CD4-positive, alpha-beta T cell (primary cell): ENCODE measurements at places on chromosomes 12 and 14. TPM values are rescaled to one million over a fixed set of nuclear protein-coding genes. Genes with fewer than 3 reads are reported as not detected.

The TESPA1 gene
- total RNA-seq = 96.3 TPM

The GALNT9 gene
- total RNA-seq = not detected

The FERMT2 gene
- 0.61 TPM for total RNA-seq

The ANKRD33 gene
- not detected for total RNA-seq

The GSC gene
- total RNA-seq = not detected

The PDE3A gene
- not detected for total RNA-seq

The PLEKHD1 gene
- 0.47 TPM for total RNA-seq

The IRAK3 gene
- 0.74 TPM for total RNA-seq

DNA sequence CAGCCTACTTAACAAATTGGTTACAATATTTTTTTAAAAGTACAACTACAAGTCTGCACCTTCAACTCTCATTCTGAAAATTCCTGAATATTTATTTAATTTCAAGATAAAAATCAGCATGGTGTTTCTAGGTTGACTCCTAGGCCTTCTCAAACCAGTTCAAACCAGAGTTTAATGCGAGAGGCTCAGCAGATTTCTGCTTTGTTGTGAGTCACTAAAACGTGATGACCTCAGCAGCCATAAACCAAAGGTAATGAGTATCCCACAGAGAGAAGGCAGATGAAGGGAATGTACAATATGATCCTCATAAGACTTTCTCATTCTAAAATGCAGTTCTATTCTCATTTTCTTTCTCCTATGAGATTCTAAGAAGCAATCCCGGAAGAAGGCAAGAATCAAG, 1.5 kb downstream of the PRDM4 start:
- peaks cover 26% of the 10 kb centered on the region for H3K4me1 ChIP-seq
- H3K27me3 ChIP-seq = no peaks in the 10 kb centered on the region
- no peak for DNase-seq
- H3K27ac ChIP-seq = no peak overlapping the region
- H3K4me3 ChIP-seq = peak overlapping the region; percentile 77

- no peaks in the 10 kb centered on the region for H3K4me1 ChIP-seq
- H3K27ac ChIP-seq = no peak overlapping the region
- H3K4me3 ChIP-seq = no peak overlapping the region
- H3K27me3 ChIP-seq = no peaks in the 10 kb centered on the region
- DNase-seq = no peak
- no peaks in the 10 kb centered on the region for H3K36me3 ChIP-seq
Measured at GRCh38 chr12:43281563-43281962, 270.4 kb downstream of the ADAMTS20 start.

- no peak overlapping the region for H3K4me3 ChIP-seq
- H3K4me1 ChIP-seq = no peaks in the 10 kb centered on the region
- H3K27ac ChIP-seq = no peak overlapping the region
- H3K27me3 ChIP-seq = no peaks in the 10 kb centered on the region
- H3K36me3 ChIP-seq = no peaks in the 10 kb centered on the region
Measured at GRCh38 chr12:103691063-103691462, 104.0 kb downstream of the STAB2 start.

GRCh38 chr12:25583545-25583944, 30.5 kb upstream of the LMNTD1 start:
- no peaks in the 10 kb centered on the region for H3K36me3 ChIP-seq
- no peak for DNase-seq
- no peaks in the 10 kb centered on the region for H3K4me1 ChIP-seq
- H3K4me3 ChIP-seq = no peak overlapping the region

DNA sequence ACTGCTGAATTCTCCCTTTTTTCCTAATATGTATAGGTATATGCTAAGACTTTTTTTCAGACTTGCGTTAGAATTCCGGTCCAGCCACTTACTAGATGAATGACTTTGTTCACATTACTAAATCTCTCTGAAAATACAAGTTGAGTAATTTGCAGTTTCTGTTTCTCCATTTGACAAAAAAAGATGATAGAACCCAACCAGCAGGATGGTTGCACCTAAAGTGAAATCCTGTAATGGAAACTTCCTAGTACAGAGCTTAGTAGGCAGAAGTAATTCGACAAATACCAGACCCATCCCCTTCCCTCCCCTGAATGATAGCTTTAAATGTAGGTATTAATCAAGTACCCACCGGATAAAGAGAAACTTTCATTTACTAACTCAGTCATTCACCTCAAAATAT, 113.6 kb upstream of the RAP1B start:
- H3K27me3 ChIP-seq = no peaks in the 10 kb centered on the region
- H3K4me1 ChIP-seq = no peaks in the 10 kb centered on the region
- H3K36me3 ChIP-seq = no peaks in the 10 kb centered on the region
- no peak overlapping the region for H3K4me3 ChIP-seq

- peaks cover 17% of the 10 kb centered on the region for H3K36me3 ChIP-seq
- H3K27me3 ChIP-seq = no peaks in the 10 kb centered on the region
- no peak overlapping the region for H3K4me3 ChIP-seq
- DNase-seq = no peak
Measured at GRCh38 chr12:6935371-6936193, 7.8 kb downstream of the ATN1 start.

GRCh38 chr12:74624201-74624600, 86.6 kb downstream of the ATXN7L3B start:
- no peak overlapping the region for H3K27ac ChIP-seq
- H3K4me3 ChIP-seq = no peak overlapping the region
- no peaks in the 10 kb centered on the region for H3K4me1 ChIP-seq
- no peaks in the 10 kb centered on the region for H3K36me3 ChIP-seq
- H3K27me3 ChIP-seq = no peaks in the 10 kb centered on the region

GRCh38 chr12:123344086-123344485, 20.6 kb downstream of the SBNO1 start:
- H3K36me3 ChIP-seq = peaks cover 82% of the 10 kb centered on the region
- no peak for DNase-seq
- H3K4me3 ChIP-seq = no peak overlapping the region
- no peak overlapping the region for H3K27ac ChIP-seq

- no peak overlapping the region for H3K27ac ChIP-seq
- DNase-seq = no peak
- H3K36me3 ChIP-seq = no peaks in the 10 kb centered on the region
- H3K27me3 ChIP-seq = no peaks in the 10 kb centered on the region
Measured at GRCh38 chr12:118714051-118714460, 267.3 kb upstream of the SRRM4 start.

- DNase-seq = peak; percentile 66
- peaks cover 20% of the 10 kb centered on the region for H3K36me3 ChIP-seq
- H3K27me3 ChIP-seq = no peaks in the 10 kb centered on the region
- H3K27ac ChIP-seq = peak overlapping the region; percentile 74
- H3K4me3 ChIP-seq = peak overlapping the region; percentile 82
Measured at GRCh38 chr12:120496413-120497340, 764 bp downstream of the DYNLL1 start.
